ENCODE measurements at places on chromosomes 7 and 10.
A peak's percentile ranks its signal among the peaks of the same experiment; 100 is the strongest.

- DNase-seq: no peak
These were observed 39.0 kb downstream of the ZNF438 start for GRCh38 chr10:30992681-30993080.

- DNase-seq: no peak
These were observed 51.5 kb downstream of the HK1 start for GRCh38 chr10:69329721-69330178.

DNA sequence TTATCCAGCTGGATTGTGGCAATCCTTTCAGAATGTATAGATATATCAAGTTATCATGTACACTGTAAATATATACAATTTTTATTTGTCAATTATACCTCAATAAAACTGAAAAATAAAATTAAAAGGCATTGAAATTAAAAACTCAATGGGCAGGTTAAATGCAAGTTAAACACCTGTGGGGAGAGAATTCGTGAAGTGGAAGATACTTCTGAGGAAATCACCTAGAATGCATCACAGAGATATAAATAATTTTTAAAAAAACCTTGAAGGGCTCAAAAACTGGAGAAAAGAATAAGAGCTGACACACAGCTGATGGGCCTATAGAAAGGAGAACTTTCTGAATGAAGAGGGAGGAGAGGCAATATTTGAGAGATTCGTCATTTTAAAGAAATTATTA is 37.2 kb upstream of the DRGX start:
- no peak for DNase-seq

- peak; percentile 12 for DNase-seq
These were observed 167.0 kb upstream of the CDK1 start for GRCh38 chr10:60611291-60611747.

GRCh38 chr10:63064706-63065105 is 68.4 kb upstream of the NRBF2 start:
- no peak for DNase-seq

GRCh38 chr7:15584575-15584974 is 22.8 kb upstream of the AGMO start:
- no peak for DNase-seq

DNA sequence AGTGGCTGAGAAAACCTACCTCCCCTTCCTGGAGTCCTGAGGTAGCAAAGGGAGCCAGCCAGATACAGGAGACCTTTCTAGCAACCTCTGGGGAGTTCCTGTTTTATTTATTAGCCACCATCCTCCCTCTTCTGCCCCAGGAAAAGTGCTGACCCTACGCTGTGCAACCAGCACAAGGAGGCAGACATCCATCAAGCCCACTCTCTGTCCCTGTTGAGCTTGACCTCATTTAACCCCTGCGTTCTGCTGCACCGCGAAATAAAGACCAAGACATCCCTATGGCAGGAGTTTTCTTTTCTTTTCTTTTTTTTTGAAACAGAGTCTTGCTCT is 25.3 kb upstream of the ANKRD2 start:
- DNase-seq: no peak

- no peak for DNase-seq
These were observed 109.2 kb downstream of the EVX1 start for GRCh38 chr7:27351786-27352185.
